Mesenchymal stem cell (in vitro differentiated cells and primary cell): ENCODE measurements at places on chromosomes 12 and 14.

- DNase-seq: peak; percentile 74
Measured at GRCh38 chr12:115404761-115405470, 720.9 kb upstream of the TBX3 start.

GRCh38 chr12:4322726-4323125 is 1.7 kb downstream of the TIGAR start:
- DNase-seq: no peak

- peak; percentile 56 for DNase-seq
Measured at GRCh38 chr12:62834971-62835547, 99.9 kb downstream of the PPM1H start.

GRCh38 chr14:103832046-103832445 is 15.3 kb downstream of the PPP1R13B start:
- DNase-seq: no peak

DNA sequence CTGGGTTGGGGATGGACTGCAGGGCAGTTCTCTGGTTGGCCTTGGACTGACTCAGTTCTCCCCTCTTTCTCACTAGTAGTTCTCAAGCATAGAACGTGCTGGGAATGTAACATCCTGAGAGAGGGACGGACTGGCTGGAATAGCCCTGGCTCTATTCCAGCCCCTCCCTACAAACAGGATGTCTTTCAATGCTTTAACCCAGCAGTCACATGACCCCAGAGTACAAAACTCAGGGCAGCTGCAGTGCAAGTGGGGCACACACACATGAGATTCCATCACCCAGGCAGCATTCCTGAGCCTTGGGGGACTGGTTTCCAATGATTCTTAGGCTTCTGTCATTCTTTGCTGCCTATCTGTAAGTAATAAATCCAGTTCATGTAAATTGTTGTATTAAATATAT is 1.6 kb upstream of the ACOT6 start:
- peak; percentile 53 for DNase-seq

DNA sequence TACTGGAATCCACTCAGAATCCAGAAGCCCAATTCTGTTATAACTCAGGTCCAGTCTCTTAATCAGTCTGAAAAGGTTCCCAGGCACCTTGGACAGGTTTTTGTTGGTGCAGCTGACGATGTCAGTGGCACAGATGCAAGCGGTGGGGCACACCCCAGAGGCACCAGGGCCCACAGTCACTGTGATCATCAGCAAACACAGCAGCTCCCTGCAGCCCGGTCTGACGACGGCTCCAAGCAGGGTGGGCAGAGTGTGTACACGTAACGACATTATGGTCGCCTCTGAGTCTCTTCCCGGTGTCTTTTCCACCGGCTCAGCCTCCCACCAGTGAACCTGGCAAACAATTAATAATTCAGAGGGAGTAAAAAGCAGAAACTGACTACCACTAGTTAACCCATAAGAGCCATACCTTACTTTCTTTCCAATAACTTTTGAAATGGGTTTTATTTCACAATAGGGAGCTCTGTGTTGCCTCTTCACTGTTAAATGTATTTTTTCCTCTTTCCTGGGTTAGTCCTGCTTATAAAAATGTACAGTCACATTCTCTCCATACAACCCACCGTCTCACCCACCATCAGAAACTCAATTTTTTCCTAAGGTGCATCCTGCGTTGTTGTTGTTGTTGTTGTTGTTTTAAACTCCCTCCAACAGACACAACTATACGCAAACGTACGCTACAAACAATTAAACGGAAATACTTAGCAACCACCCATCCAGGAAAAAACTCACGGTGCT is 521 bp upstream of the PCED1B start:
- DNase-seq: peak; percentile 49

GRCh38 chr12:65814038-65814437 is 10.2 kb upstream of the HMGA2 start:
- no peak for DNase-seq

GRCh38 chr14:42909659-42910058 is 1303.0 kb downstream of the LRFN5 start:
- DNase-seq: no peak
